G401 (cell line): ENCODE measurements at places on chromosomes 1 and 21.

DNA sequence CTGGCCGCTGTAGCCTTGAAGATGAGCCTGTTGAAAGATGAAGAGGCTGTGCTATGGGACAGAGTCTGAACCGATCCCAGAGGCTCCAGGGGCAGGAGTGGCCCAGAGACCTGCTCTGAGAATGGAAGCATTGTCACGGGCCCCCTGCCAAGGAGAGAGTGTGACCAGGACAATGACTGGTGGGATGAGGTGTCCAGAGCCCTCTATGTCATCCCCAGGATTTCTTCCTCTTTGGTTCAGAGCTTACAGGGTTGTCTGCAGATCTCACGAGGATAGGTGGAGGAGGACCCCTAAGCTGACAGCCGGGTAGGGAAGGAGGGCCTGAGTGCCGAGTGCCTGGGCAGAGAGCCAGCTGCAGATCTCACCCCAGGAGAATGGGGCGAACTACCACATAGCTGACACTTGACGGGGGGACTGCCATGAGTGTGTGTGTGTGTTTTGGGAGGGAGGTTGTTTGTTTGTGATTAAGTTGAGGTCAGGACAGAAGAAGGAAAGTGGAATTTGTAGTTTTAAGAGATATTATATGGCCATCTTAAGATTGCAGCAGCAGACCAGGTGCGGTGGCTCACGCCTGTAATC lies 25.4 kb downstream of the PIK3CD start:
- no peak for DNase-seq

DNA sequence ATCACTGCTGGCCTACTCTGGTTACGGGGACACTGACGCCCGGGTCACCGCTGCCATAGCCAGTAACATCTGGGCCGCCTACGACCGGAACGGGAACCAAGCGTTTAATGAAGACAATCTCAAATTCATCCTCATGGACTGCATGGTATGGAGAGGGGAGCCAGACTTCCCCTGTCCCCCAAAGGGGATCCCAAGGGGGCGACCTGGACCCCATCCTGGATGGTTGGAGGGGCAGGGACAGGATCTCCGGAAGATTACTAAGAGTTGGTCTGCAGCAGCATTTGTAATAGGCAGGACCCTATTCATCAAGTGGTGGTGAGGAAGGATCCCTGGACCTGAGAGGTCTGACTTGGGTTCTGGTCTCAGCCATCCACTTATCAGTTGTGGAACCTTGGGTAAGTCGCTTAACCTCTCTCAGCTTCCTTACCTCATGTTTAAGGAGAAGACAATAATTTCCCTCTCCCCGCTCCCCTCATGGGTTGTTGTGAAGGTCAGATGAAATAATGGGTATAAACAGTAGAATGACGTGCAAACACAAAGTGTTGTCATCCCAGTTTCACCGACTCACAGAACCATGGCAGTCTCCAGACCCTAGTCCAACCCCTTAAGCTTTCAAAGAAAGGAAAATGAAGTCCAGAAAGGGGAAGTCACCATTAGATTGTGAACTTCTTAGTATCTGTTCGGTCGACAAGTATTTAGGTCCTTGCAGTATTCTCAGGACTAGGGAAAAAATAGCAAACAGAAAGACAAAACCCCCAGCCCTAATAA lies 883 bp downstream of the LAMTOR2 start:
- no peak for DNase-seq

DNA sequence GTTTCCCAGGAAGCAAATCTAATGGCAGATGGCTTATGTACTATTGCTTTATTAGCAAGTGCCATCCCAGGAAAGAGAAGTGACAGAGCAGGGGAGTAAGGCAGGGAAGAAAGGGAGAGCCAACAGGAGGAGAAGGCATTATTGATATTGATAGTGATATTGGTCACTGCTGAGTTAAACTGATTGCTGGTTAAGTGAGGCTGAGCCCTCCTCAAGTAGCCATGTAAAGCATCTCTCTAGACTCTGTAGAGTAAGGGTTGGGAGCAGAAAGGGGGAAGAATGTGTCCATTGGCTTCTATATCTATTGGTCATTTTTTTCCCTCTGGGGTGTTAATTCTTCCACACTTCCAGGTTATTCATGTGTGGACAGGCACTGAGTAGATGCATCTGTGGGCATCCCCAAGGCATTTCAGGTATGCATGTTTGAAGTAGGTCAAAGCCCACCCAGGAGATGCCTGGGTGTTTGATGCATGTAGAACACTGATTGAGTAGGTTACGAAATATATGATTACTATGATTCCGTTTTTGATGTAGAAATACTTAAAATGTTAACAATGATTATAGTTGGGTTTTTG lies 290.5 kb upstream of the DPYD start:
- no peak for DNase-seq

GRCh38 chr1:200386416-200386815 lies 23.4 kb downstream of the ZNF281 start:
- no peak for DNase-seq

GRCh38 chr1:1349256-1350012 lies at the start of gene DVL1:
Gene DVL1 (minus strand): TSS chr1:1349418. CDS start chr1:1349065, 353 bp downstream.
- peak; percentile 49 for DNase-seq
